Activated CD8-positive, alpha-beta memory T cell treated with anti-CD3 and anti-CD28 coated beads for 1 hour (primary cell): ENCODE measurements at places on chromosomes 13 and 19.

GRCh38 chr13:89827552-89827951, 1519.9 kb upstream of the MIR17HG start:
- no peak for DNase-seq

DNA sequence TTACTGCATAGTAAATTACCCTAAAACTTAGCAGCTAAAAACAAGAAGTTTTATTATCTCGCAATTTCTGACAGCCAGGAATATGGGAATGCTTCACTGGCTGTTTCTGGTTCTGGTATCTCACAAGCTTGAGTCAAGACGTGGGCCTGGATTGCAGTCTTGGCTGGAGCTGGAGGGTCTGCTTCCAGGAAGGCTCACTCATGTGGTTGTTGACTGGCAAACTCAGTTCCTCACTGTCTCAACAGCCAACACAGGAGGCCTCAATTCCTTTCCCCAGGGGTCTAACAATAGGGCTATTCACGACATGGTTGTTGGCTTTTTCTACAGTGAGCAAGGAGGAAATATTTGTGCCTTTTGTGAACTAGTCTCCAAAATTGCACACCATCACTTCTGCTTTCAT, 146.3 kb downstream of the GPC5 start:
- no peak for DNase-seq

- peak; percentile 59 for DNase-seq
Observed at GRCh38 chr19:3573858-3574637, 1.3 kb downstream of the HMG20B start.

DNA sequence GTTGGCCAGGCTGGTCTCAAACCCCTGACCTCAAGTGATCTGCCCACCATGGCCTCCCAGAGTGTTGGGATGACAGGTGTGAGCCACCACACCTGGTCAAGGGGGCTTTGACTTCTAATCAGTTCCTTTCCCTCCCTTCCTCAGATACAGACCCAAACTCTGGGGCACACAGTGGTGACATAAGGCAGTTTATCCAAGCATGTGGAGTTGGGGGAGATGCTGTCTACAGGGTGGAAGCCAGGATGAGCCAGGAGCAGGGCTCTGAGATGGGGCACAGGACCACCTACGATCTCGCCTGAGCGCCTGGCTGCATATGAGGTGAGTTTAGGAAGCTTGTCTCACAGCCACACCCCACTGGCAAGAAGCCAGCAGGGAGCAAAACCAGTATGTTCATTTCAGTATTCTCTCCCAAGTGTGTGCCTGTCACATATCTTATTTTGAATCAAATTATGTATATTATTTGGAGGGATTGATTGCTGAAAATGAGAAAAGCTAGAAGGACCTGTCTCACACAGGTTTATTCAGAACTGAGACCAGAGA, 67.7 kb downstream of the KCTD15 start:
- DNase-seq = no peak

- DNase-seq = no peak
Observed at GRCh38 chr19:4504297-4504701, 14.0 kb downstream of the PLIN4 start.

- no peak for DNase-seq
Observed at GRCh38 chr19:45391871-45392665, 12.8 kb downstream of the PPP1R13L start.

GRCh38 chr19:36527341-36527740, 730 bp downstream of the ZNF260 start:
- DNase-seq = no peak

DNA sequence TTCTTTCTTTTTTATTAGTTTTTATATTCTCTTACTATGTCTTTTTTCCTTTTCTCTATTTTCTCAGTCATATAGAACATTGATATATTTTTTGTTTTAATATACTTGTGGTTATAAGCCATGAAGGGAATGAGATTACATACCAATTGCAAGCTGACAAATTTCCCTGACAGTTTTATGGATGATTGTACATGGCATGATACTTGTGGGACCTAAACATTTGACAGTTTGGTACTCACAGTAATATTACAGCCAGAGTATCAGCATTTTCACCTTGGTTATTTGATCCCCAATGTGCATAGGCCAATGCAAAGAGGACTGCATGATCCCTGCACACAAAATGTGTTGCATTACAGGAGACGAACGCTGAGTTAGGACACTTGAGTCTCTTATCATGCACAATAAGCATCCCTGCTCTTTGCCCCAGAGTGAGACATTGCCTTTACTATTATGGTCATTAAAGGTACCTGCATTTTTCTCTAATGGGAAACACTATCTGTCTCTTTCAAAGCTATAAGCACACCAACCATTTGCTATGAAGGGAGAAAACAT, 713.4 kb upstream of the PCDH20 start:
- no peak for DNase-seq

DNA sequence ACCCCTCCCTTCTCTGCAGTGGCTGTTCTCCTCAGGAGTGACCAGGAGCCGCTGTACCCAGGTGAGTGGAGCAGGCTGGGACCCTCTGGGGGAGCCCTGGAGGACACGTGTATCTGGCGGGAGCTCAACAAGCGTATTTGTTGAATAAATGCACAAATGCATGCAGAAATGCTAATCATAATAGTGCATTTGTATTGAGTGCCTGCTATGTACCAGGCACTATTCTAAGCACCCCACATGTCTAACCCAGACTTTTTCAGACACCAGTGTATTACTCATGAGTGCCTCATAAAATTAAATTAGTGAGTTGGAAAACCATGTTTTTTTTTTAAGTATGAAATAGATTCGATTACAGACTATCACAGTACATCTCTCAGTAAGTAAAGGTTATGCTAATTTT, 7.9 kb downstream of the HPN start:
- no peak for DNase-seq

DNA sequence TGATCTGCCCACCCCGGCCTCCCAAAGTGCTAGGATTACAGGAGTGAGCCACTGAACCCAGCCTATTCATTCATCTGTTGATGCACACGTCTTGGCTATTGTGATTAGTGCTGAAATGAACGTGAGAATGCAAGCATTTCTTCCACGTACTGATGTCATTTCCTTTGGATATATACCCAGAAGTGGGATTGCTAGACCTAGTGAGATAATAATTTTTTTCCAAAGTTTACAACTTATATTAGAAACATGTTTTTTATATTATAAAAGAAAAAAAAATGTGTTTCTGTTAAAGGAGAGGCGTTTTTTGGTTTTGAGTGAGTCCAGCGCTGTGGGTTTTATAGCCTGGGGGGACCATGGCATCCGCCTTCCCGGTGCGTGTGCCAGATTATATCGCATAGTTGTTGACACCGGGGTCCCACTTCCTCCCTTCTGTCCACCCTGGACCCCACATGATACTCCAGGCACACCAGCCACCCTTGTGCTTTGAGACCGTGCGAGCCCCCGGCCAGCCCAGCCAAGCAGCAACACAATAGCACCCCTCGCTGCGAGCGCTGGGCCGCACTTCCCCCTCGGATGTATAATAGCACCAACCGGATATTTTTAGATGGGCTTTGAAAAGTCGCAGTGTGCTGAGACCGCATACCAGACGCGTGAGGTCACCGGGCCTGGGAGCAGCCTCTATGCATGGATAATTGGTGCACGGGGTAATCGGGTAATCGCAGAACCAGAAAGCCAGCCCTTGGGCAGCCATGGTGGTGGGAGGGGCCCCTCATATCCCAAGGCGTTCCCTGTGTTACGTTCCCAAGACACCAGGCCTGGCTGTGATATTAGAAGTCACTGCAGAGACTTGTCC, 59.6 kb downstream of the MYO9B start:
- DNase-seq = peak; percentile 8

DNA sequence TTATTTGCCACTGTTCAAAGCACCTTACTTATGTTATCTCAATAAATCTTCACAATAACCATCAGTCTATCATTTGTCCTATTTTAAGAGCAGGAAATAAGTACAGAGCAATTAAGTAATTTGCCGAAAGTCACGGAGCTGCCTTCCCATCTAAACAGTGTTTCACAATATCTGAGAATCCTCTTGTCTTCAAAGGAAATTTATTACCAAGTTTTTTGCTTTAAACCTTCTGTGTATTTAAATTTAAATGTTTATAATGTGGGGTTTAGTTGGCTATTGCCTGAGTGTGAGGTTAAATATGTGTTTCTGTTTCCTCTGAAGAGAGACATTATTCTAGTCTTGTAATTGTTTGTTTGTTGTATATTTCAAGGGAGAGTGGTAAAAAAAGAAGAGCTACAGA, 633.1 kb downstream of the EFNB2 start:
- no peak for DNase-seq

DNA sequence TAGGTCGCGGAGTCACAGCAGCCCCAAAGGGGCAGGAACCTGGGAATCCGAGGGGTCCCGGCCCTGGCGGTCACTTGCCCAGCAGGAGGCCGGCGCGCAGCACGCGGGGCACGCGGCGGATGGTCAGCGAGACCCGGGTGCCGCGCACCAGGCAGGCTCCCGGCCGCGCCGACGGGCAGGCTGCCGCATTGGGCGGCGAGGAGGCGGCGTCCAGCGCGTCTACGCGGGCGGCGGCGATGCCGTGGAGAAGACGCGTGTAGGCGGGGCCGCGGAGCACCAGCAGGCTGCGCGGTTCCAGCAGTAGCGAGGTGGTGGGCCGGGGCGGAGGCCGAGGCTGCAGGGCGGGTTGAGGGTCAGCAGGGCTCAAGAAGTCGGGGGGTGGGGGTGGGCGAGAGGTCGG, 607 bp upstream of the SYNE4 start:
- DNase-seq = no peak

DNA sequence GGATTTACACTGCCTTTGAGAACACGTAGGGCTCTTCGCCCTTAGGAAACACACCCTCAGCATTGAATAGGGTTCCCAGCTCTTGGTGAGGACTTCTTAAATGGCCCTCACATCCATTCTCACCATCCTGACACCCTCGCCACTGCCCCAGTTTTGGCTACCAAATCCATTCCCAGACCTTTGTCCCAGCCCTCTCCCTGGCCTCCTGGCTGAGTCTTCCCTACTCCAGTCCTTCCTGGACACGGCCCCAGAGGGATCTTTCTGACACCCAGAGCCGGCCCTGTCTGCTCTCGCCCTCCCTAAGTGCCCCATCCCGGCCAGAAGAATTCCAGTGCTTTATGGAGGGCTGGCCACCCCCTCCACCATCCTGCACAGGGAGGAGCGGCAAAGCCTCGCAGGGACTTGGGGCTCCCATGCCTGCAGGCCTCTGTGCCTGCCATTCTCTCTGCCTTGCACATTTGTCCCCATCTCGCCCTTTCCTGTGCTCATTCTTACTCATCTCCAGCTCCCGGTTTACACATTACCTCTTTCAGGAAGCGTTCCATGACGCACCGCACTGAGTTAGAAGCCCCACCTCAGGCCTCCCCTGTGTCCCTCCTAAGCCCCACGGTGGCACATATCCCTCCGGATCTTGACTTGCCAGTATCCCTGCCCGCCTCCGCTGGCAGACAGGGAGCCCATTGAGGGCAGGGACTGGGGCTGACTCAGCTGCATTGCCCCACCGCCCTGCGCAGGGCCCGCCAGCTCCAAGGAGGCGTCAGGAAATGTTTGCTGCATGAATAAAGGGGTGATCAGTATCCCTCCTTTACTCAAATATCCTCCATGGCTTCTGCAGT, 11.0 kb upstream of the KLK14 start:
- DNase-seq = no peak

GRCh38 chr19:42286349-42287016, 15.4 kb upstream of the PRR19 start:
- DNase-seq = no peak

GRCh38 chr19:7507884-7508283, 8.0 kb upstream of the ZNF358 start:
- no peak for DNase-seq

- no peak for DNase-seq
Observed at GRCh38 chr13:66581675-66582074, 648.5 kb downstream of the PCDH9 start.

DNA sequence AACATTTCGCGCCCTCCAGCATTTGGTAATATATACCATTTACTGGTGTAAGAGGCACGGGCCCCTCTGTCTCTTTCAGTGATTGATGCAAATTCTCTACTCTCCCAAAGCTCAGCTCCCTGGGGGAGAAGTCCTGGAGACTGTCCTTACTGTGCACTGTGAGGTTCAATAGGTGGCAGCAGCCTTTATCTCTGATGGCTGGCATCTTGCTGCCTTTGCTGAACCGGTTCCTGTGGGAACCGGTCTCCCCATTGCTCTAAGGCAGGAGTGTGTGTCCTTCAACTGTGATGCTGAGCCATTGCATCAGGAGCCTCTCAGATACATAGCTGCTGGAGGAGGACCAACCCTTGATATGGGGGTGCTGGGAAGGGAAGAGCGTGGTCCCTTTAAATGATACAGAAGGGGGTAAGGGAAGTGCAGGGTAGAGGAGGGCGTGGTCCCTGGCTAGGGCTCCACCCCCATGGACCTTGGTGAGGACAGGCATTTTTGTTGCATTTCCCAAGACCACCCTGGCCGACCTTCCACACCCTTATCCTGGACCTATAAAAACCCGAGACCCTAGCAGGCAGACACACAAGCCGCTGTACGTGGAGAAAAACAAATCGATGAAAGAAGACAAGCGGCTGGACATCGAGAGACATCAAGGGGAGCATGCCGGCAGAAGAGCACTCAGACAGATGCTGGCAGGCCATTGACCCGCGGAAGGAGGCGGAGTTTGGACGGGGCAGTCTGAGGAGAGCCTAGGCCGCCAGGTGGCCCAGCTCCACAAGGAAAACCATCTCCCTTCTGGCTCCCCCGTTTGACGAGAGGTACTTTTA, 41.1 kb upstream of the GTF3A start:
- no peak for DNase-seq

GRCh38 chr19:10820173-10820572, 15.8 kb downstream of the TMED1 start:
- no peak for DNase-seq

- no peak for DNase-seq
Observed at GRCh38 chr19:48596679-48597465, 9.7 kb upstream of the SPACA4 start.

GRCh38 chr13:68535329-68535728, 1305.2 kb upstream of the PCDH9 start:
- no peak for DNase-seq

- DNase-seq = no peak
Observed at GRCh38 chr13:88124142-88124541, 453.0 kb downstream of the SLITRK5 start.

- DNase-seq = no peak
Observed at GRCh38 chr13:89097994-89098393, 1426.8 kb downstream of the SLITRK5 start.

DNA sequence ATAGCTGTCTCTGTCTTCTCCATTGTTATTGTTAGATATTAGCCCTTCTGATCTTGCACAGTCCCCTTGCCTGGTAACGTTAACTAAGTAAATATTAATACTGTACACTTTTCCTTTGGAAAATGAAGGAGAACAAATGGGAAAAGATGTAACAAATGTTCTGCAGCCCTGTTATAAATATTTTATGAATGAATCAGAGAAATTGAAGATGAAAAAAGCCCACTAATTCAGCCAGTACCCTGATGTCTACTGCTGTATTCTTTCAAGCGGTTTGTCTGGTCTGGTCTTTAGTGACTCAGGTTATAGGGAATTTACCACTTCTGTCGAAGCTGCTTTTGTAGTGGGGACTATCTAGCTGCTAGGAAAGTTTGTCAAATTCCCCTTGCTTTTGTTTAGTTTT, 121.0 kb downstream of the COG6 start:
- DNase-seq = no peak

DNA sequence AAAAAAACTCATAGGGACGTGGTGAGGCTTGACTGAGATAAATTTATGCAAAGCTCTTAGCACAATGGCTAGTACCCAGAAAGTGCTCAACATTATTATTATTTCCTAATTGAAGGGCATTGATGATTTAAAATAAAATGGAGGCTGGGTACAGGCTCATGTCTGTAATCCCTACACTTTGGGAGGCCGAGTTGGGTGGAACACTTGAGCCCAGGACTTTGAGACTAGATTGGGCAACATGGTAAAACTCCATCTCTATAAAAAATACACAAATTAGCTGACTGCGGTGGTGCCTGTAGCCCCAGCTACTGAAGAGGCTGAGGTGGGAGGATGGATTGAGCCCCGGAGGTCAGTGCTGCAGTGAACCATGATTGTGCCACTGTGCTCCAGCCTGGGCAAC, 49.6 kb downstream of the LRCH1 start:
- DNase-seq = no peak
